T-cell (primary cell): ENCODE measurements at places on chromosomes 6 and 20.

- DNase-seq: peak; percentile 10
Measured at GRCh38 chr6:87656857-87657256, 45.2 kb downstream of the AKIRIN2 start.

- no peak for DNase-seq
Measured at GRCh38 chr6:30743099-30744053, 889 bp upstream of the FLOT1 start.

- peak; percentile 48 for DNase-seq
Measured at GRCh38 chr20:36629719-36630681, 16.0 kb downstream of the SLA2 start.

- no peak for DNase-seq
Measured at GRCh38 chr6:28000351-28001045, 43.5 kb downstream of the OR2B6 start.

- DNase-seq: no peak
Measured at GRCh38 chr20:36792422-36792821, 18.9 kb upstream of the DSN1 start.

GRCh38 chr6:7919871-7920270 is 9.3 kb upstream of the TXNDC5 start:
- DNase-seq: no peak

GRCh38 chr20:1427457-1428054 is 34.7 kb upstream of the FKBP1A start:
- DNase-seq: no peak

DNA sequence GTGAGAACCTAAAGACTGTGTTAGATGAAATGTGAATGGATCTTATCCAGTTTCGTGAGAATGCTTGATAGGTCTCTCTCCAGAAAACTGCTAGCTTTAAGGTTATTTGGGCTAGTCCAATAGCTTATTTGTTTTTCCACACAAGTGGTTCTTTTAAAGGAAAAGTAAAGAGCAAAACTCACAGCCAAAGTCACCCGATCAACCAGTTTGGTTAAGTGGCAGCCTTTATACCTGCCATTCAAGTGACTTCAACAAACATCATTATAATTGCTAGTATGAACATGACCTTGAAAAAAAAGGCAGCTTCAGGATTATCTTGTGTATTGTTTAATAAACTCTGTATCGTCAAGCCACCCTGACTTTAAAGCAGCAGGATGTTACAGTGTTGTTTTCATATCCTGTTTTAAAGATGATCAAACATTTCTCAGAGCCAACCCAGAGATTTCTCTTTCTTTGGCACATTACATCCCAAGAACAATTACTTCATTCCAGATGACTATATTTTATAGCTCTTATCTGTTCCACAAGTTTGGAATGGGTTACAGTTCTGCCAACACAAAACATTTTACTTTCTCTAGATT is 253.4 kb downstream of the EPHA7 start:
- no peak for DNase-seq

GRCh38 chr20:53743607-53744260 is 150.1 kb upstream of the ZNF217 start:
- no peak for DNase-seq

- DNase-seq: no peak
Measured at GRCh38 chr6:11226005-11226404, 6.5 kb downstream of the NEDD9 start.

- no peak for DNase-seq
Measured at GRCh38 chr6:69913361-69913760, 47.0 kb downstream of the COL19A1 start.

DNA sequence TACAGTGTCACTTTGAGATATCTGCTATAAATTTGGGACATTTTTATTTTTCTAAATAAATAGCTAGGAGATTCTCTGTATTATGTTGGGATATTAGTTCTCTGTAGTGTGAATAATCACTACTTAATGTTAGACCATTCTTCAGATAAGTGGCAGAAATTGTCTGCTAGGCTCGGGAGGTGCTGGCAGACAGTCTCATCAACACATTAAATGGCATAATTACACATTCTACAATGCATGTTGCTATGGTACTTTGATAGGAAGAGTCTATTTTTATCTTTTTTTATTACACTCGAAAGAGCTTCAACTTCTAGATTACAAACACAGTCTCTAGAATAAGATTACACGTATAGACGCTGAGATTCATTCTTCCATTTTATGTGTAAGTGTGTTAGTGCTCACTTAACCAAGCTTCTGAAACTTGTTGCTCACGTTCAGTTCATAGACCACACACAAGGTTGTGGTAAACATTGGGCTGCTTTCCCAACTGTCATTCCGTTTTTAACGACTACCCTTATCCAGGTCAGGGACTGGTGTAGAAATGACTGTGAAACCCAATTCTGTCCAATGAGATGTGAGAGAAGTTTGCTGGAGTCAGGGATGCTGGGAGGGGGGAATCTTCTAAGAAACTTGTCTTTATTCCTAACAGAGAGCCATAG is 78.6 kb downstream of the TPBG start:
- DNase-seq: no peak

DNA sequence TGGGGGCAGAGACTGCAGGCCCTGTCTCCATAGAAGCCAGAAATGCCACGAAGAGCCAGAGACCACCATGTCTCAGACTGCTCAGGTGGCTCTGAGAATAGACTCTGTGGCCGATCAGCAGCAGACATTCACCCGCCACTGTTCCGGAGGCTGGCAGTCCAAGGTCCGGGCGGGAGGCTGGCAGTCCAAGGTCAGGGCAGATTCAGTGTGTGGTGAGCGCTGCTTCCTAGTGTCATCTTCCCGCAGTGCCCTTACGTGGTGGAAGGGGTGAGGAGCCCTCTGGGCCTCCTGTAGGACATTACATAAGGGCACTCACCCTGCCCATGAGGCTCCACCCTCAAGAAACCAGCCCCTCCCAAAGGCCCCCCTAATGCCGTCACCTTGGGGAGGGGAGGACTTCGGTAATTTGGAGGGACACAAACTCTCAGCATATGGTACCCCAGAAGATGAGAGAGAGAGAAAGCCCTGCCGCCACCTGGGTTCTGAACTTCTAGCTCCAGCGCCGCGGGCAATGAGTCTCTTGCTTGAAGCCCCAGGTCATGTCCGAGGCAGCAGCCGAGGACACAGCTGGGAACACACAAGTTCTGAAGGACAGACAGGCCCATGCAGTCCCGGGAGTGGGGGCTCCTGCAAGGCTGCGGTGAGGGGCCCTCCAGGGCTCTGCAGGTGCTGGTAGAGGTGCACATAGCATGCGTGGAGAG is 36.4 kb downstream of the DACT2 start:
- DNase-seq: no peak

- no peak for DNase-seq
Measured at GRCh38 chr20:568673-569415, 25.3 kb upstream of the CSNK2A1 start.

- DNase-seq: peak; percentile 80
Measured at GRCh38 chr6:31400467-31401289, 2.7 kb upstream of the MICA start.

GRCh38 chr20:7703996-7704395 is 236.3 kb downstream of the HAO1 start:
- DNase-seq: no peak

GRCh38 chr6:22221630-22222029 is 75.2 kb downstream of the PRL start:
- DNase-seq: no peak

DNA sequence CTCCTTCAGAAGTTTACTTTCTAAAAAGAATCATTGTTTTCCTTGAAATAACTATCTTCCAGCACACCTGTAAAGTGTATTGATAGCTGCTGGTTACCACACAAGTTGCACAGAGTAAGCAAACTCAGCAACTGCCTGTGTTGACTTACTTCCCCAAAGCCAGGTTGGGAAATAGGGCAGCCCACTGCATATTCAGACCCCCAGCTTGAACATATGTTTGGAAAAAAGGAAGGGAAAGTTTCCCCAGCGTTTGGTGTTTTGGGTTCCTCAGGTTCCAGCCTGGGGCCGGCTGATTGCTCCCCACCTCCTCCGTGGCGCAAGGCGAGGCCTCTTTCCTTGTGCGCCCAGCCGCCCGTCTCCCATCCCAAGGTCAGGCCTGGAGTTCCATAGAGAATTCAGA is 70.1 kb upstream of the QKI start:
- no peak for DNase-seq

- no peak for DNase-seq
Measured at GRCh38 chr20:45344168-45344860, 3.9 kb downstream of the SDC4 start.

GRCh38 chr6:15077961-15078360 is 167.9 kb upstream of the JARID2 start:
- no peak for DNase-seq

DNA sequence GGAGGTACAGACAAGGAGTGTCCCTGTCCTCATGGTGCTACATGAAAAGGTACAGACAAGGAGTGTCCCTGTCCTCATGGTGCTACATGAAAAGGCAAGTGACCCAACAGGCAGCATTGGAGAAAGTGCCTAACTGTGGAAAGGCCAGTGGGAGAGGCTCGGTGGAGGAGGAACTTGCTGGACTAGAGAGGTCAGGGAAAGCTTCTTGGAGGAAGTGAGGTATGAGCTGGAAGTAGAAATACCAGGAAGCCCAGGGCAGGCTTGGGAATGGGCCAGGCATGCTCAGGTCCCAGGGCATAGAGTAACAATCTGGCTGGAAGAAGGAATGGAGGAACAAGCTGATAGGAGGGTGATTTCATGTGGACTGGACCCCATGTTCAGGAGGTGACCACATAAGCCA is 59.8 kb upstream of the FNDC1 start:
- no peak for DNase-seq
